EH (cell line): ENCODE measurements at places on chromosomes 11 and 22.
A peak's percentile ranks its signal among the peaks of the same experiment; 100 is the strongest.

DNA sequence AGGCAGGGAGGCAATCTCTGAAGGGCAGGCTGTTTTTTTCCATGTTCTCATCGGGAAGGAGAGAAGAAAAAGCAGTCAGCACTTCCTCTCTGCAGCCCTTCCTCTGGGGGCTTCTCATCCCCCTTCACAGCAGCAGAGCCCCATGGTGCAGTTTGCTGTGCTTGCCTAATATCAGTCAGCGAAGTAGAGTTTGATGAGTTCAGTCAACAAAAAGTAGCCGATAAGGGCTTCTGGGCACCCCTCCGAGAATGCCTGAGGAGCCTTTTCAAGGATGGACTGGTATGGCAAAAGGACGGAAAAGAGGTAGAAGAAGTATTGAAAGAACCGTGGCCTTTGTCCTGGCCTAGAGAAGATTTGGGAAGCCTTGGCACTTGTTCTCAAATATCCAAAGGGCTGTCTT, 55.6 kb downstream of the NAV2 start:
- DNase-seq = no peak

DNA sequence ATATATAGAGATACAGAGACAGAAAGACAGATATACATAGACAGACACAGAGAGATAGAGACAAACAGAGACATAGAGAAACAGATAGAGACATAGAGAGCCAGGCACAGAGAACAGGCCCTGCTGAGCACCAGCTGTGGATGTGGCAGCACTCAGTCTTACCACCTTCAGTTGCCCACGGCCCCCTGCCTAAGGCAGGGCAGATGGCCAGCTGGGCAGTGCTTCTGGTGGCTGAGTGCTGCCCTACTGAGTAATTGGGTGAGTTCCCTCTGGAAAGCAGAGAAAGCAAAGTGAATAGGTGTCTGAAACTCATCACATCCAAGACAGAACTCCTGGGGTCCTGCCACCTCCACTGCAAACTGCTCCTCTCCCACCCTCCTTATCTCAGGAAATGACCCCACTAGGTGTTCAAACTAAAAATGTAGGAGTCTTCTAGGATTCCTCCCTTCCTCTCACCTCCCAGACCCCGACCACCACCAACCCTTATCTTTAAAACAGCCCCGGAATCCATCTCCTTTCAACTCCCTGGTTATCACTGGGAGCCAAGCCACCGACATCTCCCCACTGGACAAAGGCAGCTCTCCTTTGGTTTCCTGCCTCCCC, 27.2 kb downstream of the SYN3 start:
- DNase-seq = no peak

GRCh38 chr11:45880772-45881570, 4.5 kb upstream of the MAPK8IP1 start:
- no peak for DNase-seq

DNA sequence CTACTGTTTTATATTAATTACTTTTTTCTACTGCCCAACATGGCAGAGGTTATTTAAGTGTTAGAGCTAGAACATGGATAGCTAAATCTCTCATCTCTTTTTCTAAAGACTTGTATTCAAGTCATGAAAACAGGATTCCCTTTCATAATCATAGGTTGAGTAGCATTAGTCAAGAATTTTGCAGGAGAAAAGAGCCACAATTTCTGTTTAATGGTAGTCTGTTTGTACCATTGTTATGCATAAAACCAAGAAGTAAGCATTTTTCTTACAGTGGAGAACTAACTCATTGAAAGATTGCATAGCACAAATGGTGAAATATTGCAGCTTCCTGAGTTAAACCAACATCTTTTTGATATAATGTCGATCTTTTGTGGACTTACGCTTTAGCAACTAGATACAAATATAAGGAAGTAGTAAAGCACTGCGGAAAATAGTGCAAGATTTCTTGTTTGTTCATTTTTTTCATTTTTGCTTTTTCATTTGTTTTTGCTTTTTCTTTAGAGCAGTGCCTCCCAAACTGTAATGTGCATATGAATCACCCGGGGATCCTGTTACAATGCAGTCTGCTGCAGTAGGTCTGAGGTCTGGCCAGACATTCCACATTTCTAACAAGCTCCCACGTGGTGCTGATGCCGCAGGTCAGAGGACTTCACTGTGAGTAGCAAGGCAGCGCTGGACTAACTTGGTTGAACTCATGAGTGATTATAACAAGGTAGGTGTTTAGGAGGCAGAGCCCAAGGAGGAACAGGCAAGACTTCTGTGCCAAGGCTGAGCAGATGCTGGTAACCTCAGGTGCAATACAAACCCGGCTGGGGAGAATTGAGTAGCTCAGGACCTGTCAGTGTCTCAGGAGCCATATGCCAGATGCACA, 4.6 kb downstream of the ETS1 start:
- DNase-seq = peak; percentile 94

- DNase-seq = no peak
Measured at GRCh38 chr22:38956551-38956950, 858 bp upstream of the APOBEC3A start.

DNA sequence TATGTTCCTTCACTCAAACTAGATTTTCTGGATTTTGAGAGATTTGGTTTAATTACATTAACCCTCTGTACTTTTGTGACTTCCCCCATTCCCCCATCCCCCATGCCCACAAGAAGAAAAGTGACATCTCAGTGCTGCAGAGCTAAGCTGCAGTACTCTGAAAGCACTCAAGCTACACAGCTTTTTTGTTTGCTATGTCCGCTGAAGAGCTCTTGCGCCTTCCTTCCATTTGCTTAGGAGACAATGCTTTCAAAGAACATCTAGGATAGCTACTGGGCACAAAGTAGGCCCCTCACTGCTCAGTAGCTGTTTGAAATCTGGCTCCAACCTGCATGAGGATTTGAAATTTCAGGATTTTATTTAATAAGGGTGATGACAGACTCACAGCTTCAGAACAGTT, 69.7 kb downstream of the SLC17A6 start:
- no peak for DNase-seq

GRCh38 chr11:101269990-101270660, 140.5 kb upstream of the PGR start:
- DNase-seq = no peak

DNA sequence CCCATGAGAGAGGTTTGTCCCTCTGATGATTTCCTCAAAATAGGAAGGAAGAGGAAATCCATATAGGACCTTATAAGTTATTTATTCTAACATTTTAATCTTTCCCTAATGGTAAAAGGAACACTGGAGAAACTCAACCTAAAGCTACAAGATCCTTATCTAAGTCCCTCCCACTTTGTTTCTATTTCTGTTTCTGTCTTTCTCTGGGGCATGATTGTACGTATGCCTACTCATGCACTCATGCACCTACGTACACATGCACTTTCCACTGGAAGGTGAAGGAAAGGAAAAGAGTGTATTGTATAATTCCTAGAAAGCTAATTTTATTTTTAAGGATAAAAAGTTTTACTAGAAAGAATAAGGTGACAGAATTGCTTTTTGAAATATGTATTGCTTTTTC, 125.0 kb downstream of the RAB38 start:
- no peak for DNase-seq
